ENCODE measurements at places on chromosomes 7 and 10.

GRCh38 chr7:81515009-81515408 lies 254.8 kb downstream of the HGF start:
- H3K27me3 ChIP-seq = no peaks in the 10 kb centered on the region
- H3K4me1 ChIP-seq = no peaks in the 10 kb centered on the region
- no peak overlapping the region for H3K27ac ChIP-seq
- DNase-seq = no peak
- H3K36me3 ChIP-seq = no peaks in the 10 kb centered on the region
- no peak overlapping the region for H3K4me3 ChIP-seq

DNA sequence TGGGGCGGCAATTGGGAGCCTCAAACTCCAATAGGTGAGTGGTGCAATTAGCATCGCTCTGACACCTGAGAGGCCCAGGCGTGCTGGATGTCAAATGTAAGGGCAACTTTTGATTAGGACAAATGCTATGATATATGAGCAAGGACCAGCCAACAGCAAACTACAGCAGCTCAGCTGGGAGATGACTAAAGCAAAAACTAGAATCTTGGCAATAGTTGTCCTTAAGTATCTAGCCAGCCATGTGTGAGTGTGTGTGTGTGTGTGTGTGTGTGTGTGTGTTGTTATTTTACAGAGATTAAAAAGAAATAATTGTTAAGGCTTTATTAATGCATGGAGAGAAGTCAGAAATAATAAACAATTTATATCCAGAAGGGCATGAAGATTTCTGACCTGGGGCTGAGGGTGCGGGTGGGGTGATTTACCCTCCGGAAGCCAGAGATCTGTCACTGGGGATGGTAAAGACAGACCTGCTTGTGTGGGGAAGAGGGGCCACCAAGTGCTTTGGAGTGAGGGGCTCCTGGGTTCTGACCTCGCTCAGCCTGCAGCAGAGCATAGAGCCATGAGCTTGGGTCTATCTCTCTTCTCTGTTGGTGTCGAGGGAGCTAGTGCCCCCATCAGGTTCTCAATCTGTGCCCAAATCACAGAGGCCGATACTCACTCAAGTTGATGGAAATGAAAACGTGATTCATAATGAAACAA lies 77.3 kb downstream of the EMX2 start:
- no peaks in the 10 kb centered on the region for H3K27me3 ChIP-seq
- peaks cover 7% of the 10 kb centered on the region for H3K4me1 ChIP-seq
- no peak for DNase-seq
- no peak overlapping the region for H3K27ac ChIP-seq

DNA sequence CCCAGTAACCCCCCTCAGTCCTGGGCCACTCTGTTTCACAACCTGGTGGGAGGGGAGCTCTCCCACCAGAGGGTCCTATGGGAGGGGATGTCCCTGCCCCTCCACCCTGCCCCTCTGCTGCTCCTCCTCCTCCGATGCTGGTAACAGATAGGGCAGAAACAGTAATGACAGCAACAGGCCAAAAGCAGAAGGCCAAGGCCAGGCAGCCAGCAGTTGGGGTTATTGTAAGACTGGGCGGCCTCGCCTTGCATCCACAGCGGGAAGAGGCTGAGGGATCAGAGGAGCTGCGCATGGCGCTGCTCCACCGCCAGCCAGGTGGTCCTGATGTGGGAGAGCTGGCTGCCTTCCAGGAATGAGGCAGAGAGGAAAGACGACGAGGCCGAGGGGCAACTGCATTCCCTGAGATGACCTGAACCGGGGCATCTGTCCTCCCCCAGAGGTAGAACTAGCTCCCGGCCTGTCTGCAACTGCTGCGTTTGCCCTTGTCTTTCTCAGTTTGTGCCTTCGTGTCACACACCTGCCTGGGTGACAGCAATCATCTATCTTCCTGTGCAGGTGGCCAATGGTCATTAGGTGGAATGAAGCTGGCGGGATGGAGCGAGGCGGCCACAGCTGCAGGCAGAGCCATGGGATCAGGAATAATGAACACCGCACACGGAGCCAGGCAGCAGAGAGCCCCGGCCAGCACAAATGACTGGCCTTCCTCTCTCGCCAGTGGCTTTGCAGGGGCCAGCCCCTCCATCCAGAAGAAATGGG lies 54.0 kb upstream of the CACUL1 start:
- H3K27ac ChIP-seq = no peak overlapping the region
- DNase-seq = no peak
- no peaks in the 10 kb centered on the region for H3K4me1 ChIP-seq
- no peaks in the 10 kb centered on the region for H3K36me3 ChIP-seq
- no peak overlapping the region for H3K4me3 ChIP-seq

DNA sequence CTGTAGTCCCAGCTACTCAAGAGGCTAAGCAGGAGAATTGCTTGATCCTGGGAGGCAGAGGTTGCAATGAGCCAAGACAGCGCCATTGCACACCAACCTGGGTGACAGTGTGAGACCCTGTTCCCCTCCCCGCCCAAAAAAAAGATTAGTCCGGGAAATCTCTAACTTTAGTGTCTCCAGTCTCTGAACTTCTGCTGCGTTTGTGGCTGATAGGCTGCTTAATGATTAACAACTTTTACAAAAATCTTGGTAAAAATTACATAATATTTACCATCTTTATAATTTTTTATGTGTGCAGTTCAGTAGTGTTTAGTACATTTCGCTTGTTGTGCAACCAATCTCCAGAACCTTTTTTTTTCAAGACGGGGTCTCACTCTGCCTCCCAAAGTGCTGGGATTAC lies 9.7 kb upstream of the PLAU start:
- H3K27ac ChIP-seq = no peak overlapping the region
- H3K4me1 ChIP-seq = no peaks in the 10 kb centered on the region
- DNase-seq = no peak
- no peaks in the 10 kb centered on the region for H3K27me3 ChIP-seq
- no peak overlapping the region for H3K4me3 ChIP-seq

- no peak overlapping the region for H3K4me3 ChIP-seq
- DNase-seq = no peak
- no peak overlapping the region for H3K27ac ChIP-seq
These were observed 1.3 kb upstream of the SORCS3 start for GRCh38 chr10:104639590-104640338.

- H3K27me3 ChIP-seq = no peaks in the 10 kb centered on the region
- DNase-seq = no peak
- no peaks in the 10 kb centered on the region for H3K36me3 ChIP-seq
- no peak overlapping the region for H3K4me3 ChIP-seq
These were observed 758.6 kb downstream of the AUTS2 start for GRCh38 chr7:70356787-70357328.

GRCh38 chr7:29327455-29327854 lies 132.9 kb downstream of the CHN2 start:
- H3K4me1 ChIP-seq = no peaks in the 10 kb centered on the region
- DNase-seq = no peak
- H3K4me3 ChIP-seq = no peak overlapping the region
- no peaks in the 10 kb centered on the region for H3K36me3 ChIP-seq

DNA sequence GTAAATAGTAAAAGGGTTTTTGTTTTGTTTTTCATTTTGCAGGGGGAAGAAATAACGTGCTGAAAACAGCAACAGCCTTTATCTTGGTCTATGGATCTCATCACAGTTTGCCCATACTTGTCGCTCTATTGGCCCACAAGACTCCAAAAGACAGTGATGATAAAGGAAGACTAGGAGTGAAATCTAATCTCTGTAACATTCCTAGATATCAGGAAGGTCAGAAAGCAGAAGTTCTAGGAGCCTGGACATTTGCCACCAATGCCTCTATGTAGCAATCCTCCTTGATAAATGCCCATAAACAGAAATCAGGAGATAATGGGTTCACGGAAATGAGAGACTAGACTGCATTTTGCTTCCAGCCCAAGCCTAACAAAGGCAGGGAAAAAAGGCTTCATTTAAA lies 8.9 kb downstream of the CUBN start:
- DNase-seq = no peak
- H3K27me3 ChIP-seq = no peaks in the 10 kb centered on the region
- H3K4me3 ChIP-seq = no peak overlapping the region
- H3K27ac ChIP-seq = no peak overlapping the region
- no peaks in the 10 kb centered on the region for H3K4me1 ChIP-seq

- H3K4me3 ChIP-seq = no peak overlapping the region
- H3K36me3 ChIP-seq = no peaks in the 10 kb centered on the region
These were observed 20.8 kb upstream of the RAB18 start for GRCh38 chr10:27482984-27483956.

DNA sequence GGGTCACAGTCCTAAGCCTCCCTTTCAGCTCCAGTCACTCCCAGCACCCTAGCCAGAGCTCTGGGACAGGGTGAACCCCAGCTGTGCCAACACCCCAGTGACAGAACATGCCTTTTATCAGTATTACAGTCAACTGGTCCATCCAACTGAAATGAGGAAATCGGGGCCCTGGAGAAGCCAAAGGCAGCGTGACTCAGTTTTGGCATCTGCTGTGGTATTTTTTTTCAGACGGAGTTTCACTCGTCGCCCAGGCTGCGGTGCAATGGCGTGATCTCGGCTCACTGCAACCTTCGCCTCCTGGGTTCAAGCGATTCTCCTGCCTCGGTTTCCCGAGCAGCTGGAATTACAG lies 3.4 kb upstream of the CLDN15 start:
- H3K4me3 ChIP-seq = no peak overlapping the region
- H3K36me3 ChIP-seq = peaks cover 14% of the 10 kb centered on the region
- DNase-seq = no peak
- peaks cover 6% of the 10 kb centered on the region for H3K4me1 ChIP-seq
- no peak overlapping the region for H3K27ac ChIP-seq

- no peak overlapping the region for H3K27ac ChIP-seq
- H3K4me3 ChIP-seq = no peak overlapping the region
- no peaks in the 10 kb centered on the region for H3K27me3 ChIP-seq
- no peaks in the 10 kb centered on the region for H3K36me3 ChIP-seq
These were observed 529.0 kb downstream of the ANKRD7 start for GRCh38 chr7:118753479-118753878.

GRCh38 chr7:133582766-133583523 lies 330.1 kb downstream of the EXOC4 start:
- no peak overlapping the region for H3K4me3 ChIP-seq
- H3K4me1 ChIP-seq = no peaks in the 10 kb centered on the region
- no peaks in the 10 kb centered on the region for H3K27me3 ChIP-seq

- no peak overlapping the region for H3K27ac ChIP-seq
- no peaks in the 10 kb centered on the region for H3K4me1 ChIP-seq
- no peaks in the 10 kb centered on the region for H3K27me3 ChIP-seq
- no peak for DNase-seq
- peaks cover 22% of the 10 kb centered on the region for H3K36me3 ChIP-seq
- H3K4me3 ChIP-seq = no peak overlapping the region
These were observed 18.0 kb downstream of the STX1A start for GRCh38 chr7:73701357-73701995.

DNA sequence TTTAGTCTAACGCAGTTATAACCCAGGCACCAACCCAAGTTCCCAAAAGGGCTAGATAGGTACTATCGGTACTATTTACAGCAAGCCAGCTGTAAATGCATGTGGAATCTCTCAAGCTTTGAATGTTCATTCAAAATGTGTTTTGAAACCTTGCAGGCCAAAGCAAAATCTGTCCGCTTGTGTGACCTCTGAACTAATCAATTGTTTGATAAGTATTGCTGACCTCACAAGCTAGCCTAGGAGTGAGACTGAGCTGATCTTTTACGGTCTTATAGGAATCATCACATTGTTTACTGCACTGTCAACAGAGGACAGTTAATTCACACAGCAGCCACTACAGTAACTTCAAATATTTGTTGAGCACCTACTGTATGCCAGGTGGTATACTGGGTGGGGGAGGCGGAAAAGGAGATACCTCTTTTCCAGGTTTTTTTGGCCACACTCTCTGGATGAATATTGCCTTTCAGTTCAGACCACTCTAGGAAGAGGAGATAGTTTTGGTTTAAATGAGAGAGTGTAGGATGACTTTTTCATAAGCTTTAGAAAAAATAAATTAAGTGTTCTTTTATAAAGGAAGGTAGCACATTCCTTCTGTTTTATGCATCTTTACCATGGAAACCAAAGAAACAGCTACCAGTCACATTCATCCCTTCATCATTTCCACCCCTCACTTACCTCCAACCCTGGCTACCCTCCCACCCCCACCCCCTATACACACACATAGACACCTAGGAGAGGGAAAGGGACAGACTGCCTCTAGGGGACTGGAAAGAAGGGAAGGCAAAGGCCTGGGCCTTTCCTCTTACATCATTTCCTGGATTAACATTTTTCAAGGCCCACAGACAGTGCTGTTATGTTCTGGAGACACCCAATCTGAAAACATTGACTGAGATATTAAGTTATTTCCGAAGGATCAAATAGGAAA lies 2.4 kb downstream of the PAPSS2 start:
- H3K36me3 ChIP-seq = no peaks in the 10 kb centered on the region
- no peak for DNase-seq
- H3K27me3 ChIP-seq = peaks cover 3% of the 10 kb centered on the region
- no peak overlapping the region for H3K27ac ChIP-seq

DNA sequence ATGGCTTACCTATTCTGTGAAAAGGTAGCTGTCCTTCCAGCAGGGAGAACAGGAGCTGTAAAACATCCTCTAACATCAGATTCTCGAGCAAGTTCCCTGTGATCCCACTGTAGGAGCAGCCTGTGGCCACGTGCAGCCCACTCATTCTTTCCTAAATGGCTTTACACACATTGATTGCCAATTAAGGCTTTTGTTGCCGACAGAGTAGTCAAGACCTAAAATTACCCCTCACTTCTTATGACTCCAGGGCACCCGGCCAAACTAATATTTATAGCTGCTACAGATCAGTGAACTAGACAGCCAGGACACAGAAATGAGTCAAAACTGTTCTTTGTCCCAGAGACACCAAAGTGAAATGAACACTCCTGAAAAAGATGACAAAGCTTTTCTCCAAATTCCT lies 832.1 kb downstream of the SORCS3 start:
- H3K36me3 ChIP-seq = no peaks in the 10 kb centered on the region
- no peak for DNase-seq
- no peak overlapping the region for H3K4me3 ChIP-seq
- H3K4me1 ChIP-seq = no peaks in the 10 kb centered on the region
- no peak overlapping the region for H3K27ac ChIP-seq

- H3K4me3 ChIP-seq = no peak overlapping the region
- H3K4me1 ChIP-seq = no peaks in the 10 kb centered on the region
- no peaks in the 10 kb centered on the region for H3K36me3 ChIP-seq
- no peaks in the 10 kb centered on the region for H3K27me3 ChIP-seq
These were observed 390.7 kb downstream of the INHBA start for GRCh38 chr7:41312235-41312634.

DNA sequence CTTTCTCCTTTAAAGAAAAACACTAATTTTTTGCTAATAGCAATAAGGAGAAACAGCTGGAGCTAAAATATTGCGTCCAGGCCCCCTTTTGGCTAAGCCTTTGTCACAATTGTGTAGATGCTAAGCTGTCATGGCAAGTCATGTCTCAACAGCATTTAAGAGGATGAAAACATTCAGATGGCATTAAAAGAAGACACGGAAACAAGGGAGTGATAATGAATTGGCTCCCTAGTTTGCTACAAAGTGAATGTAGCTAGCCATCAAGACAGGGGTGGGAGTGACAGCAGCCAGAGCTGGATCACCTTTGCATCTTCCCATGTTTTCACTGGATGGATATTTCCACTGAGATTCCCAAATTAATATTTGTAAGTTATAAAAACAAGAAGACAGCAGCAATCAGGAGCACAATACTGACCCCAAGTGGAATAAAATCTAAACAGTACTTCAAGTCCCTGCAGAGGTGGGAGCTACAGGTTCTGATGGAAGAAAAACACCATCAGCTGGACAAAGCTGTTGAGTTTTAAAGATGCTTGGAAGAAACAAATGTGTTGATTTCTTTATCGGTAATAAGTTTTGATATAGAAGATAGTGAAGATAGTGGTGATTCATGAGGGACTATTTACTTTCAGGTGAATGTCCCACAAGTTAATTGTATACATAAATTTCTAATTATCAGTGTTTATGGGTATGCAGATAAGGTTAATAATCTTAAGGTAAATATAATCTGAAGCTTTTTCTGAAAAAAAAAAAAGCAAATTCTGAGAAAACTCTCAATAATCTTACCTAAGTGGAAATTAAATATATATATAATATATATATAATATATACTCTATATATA lies 129.4 kb downstream of the SLC16A9 start:
- no peaks in the 10 kb centered on the region for H3K36me3 ChIP-seq
- H3K27ac ChIP-seq = no peak overlapping the region
- H3K4me3 ChIP-seq = no peak overlapping the region
- DNase-seq = no peak
